Uterus (tissue), 4 donors: ENCODE measurements at places on chromosomes 13 and 19. TPM values are rescaled to one million over a fixed set of nuclear protein-coding genes. Genes with fewer than 3 reads are reported as not detected.

The MARK4 gene
- 14.1 TPM for total RNA-seq

The CD177 gene
- 0.24 TPM for total RNA-seq

The DLEU7 gene
- total RNA-seq, result not detected

The IZUMO4 gene
- total RNA-seq, result 1.5 TPM

The UPK1A gene
- total RNA-seq, result not detected

The ZNF665 gene
- total RNA-seq, result 14.2 TPM

The CNN2 gene
- total RNA-seq, result 14.3 TPM

DNA sequence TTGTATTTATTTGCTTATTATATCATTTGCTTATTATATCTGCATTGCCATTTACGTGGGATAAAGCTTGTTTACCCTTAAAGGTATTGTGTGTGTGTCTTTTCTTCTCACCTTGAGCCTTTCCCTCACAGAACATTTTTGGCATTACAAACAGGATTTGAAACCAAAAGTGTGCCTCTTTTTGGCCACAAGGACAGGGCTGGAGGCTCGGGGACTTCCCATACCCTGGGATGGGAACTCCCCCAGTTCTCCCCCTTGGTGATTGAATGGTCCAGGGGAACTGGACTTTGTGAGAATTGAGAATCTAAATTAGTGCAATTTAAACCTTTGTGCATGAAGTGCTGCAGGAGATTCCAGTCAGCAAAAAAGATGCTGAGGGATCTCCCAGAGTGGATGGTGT is 2.4 kb upstream of the ZNF506 start:
- no peak for DNase-seq

- DNase-seq, result no peak
Measured at GRCh38 chr13:101626925-101627555, 174.6 kb downstream of the ITGBL1 start.

GRCh38 chr13:39959497-39960144 is 304.2 kb downstream of the COG6 start:
- DNase-seq, result no peak

DNA sequence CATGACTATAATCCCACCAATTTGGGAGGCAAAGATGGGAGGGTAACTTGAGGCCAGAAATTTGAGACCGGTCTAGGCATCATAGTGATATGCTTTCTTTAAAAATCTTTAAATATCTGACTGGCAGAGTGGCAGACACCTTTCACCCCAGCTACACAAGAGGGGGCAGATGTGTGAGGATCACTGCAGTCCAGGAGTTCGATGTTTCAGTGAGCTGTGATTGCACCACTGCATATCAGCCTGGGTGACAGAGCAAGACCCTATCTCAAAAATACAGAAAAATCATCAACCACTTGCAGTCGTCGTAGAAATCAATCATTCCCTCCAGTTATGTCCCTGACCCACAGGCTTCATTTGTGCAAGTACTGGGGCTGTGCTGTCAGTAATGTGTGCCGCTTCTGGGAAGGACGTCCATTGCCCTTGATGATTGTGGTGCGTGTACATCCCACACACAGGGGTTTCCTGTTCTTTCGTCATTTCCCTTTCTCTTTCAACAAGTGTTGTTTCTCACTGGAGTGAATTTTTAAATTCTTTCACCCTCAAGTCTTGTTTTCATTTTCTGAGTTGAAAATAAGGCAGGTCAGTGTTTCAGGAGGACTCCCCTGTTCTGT is 1.4 kb downstream of the LGALS14 start:
- no peak for DNase-seq

GRCh38 chr19:18551631-18552030 is 6.0 kb upstream of the KXD1 start:
- no peak for DNase-seq

- DNase-seq, result no peak
Measured at GRCh38 chr13:73242515-73243015, 183.8 kb downstream of the KLF5 start.

DNA sequence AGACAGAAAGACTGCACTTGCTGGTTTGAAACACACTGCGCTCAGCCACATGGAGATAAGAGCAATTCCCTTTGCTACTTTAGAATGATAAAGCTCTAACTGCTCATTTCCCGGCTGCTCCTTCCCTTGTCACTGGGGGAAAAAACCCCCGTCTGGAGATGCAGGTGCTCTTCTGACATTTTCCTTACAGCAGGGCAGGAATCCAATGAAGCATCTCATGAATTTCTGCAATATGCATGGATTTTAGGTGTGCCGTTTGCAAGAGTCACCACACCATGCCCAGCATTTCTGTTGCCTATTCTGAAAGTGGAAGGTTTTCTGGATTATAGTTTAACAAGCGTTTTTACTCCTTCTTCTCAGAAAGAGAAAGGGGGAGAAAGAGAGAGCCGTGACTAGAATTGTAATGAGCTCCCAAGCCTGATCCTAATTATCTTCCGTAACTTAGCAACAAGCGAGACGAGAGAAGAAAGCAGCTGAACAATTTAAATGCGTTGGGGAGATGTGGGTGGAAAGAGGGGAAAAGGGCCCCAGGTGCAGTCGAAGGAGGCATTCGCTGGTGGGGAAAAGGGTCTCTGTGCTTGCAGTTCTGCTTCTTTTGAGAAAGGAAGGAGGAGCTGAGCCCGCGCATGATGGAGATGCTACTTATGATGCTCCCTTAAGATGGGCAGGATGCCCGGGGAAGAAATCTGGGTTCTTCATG is 76.6 kb upstream of the SPATA13 start:
- no peak for DNase-seq

DNA sequence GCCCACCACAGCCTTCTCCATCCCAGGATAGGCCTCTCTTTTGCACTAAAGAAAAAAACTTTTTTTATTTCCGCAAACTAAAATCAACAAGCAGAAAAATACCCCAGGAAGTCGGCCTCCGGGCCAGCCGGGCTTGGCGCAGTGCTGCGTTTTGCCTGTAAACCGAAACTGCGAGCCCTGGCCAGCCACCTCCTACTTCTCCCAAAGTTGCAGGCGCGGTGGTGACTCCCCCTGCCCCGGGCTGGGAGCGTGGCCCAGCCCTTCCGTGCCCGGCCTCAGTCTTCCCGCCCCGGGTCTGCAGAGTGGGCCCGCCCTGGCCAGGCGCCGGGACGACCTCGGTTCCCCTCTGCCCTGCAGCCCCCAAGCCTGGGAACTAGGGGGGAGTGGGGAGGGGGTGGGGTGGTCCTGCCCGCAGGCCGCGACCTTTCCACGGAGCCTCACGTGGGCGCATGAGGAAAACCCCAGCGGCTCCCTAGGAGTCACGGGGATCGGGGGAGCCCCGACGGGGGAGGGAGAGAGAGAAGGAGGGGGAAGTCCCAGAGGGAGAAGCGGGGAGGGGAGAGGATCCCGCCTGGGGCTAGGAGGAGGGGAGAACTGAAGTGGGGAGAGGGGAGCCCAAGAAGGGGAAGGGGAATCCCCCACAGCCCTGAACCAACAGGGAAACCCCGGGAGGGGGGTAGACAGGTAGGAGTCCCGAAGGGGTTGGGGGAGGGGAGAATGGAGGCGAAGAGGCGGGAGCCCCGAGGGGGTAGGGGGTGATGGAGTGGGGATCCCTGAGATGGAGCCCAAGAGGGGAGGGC is 3.0 kb downstream of the GADD45B start:
- peak; percentile 79 for DNase-seq

- DNase-seq, result no peak
Measured at GRCh38 chr13:98405690-98406344, 171.1 kb downstream of the STK24 start.

DNA sequence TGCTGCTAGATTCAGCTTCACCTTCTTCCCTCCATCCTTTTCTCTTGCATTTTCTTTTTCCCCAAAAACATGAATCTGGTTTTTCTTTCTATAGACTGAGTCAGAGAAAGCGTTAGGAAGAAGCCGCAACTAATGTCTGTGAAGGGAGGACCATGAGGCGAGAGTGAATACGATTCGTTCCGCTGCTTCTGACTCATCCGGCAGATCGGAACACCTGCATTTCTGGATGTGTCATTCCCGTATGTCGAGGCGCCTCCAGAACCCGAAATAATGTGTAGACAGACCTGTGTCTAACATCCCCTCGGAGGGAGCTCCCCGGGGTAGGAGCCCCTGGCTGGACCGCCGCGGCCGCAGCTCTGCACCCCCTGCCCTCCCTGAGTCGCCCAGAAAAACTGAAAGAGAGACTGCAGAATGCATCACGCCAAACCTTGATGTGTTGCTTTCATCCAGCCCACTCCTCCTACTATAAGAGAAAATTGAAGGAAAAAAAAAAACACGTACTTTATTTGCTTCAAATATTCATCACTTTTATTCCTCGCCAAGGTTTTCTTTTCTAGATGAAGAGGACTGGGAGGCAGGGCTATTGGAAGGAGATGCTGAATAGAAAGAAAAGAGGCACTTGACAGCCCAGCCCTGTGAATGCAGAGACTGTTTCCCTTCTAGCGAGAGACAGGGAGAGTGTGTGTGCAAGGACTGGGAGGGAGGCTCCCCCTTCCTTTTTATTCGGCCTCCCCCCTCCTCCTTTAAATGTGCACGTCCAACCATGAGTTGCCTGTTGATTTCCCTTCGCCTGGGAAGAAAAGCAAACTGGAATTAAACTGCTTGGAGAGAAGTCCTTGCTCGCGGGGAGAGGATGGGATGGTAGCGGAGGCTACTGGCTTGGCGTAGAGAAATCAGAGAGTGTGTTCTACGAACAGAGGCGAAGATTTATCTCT is 616 bp upstream of the PCDH17 start:
- no peak for DNase-seq

DNA sequence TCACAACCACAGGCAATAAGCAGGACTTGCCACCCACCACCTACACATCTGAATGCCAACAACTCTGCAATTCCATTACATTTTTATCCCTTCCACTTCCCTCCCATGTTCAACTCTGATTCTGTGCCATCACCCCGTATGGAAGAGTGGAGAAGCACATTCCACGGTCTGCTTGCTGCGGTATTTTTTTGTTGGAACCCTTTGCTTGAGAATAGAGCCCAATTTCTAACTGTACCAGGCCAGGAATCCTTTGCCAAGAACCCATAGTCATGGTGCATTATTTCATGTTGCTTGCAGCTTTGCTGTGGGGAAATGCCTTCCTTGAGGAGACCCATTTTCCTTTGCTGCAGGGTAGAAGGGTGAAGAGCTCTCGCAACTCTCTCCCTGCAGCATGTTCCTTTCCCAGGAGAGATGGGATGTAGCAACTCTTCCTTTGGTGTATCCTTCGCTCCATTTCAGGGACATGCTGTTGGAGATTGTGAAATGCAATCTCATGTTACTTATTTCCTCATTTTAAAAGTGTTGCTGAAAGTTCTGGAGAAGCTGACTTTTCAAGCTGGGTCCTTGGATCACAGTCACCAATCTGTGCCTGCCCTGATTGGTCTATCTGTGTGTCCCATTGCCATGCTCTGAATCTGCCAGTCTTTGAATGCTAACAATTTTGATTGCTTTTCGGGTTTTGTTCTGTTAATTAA is 69.8 kb upstream of the STARD13 start:
- no peak for DNase-seq

- DNase-seq, result no peak
Measured at GRCh38 chr13:100175078-100175802, 86.3 kb downstream of the PCCA start.

- no peak for DNase-seq
Measured at GRCh38 chr13:50549221-50549942, 294.1 kb downstream of the DLEU7 start.

- DNase-seq, result no peak
Measured at GRCh38 chr19:49887665-49888509, 8.8 kb downstream of the IL4I1 start.

GRCh38 chr19:14061751-14062557 is at the start of gene PALM3:
PALM3 (minus strand) TSS chr19:14062076; CDS start chr19:14061980, 96 bp downstream.
- no peak for DNase-seq

- DNase-seq, result no peak
Measured at GRCh38 chr13:40604135-40604534, 62.3 kb downstream of the FOXO1 start.

- no peak for DNase-seq
Measured at GRCh38 chr13:23567906-23568460, 2.2 kb upstream of the TNFRSF19 start.

- no peak for DNase-seq
Measured at GRCh38 chr19:18109733-18110608, 12.4 kb downstream of the MAST3 start.

- no peak for DNase-seq
Measured at GRCh38 chr13:30334663-30335386, 27.5 kb upstream of the KATNAL1 start.

- no peak for DNase-seq
Measured at GRCh38 chr19:54515156-54515555, 12.5 kb downstream of the LAIR2 start.

- no peak for DNase-seq
Measured at GRCh38 chr13:59770451-59770850, 393.3 kb downstream of the DIAPH3 start.

GRCh38 chr13:21670883-21671619 is at the start of gene FGF9:
FGF9 (plus strand) TSS chr13:21671073; CDS start chr13:21671913, 840 bp downstream.
- peak; percentile 54 for DNase-seq

DNA sequence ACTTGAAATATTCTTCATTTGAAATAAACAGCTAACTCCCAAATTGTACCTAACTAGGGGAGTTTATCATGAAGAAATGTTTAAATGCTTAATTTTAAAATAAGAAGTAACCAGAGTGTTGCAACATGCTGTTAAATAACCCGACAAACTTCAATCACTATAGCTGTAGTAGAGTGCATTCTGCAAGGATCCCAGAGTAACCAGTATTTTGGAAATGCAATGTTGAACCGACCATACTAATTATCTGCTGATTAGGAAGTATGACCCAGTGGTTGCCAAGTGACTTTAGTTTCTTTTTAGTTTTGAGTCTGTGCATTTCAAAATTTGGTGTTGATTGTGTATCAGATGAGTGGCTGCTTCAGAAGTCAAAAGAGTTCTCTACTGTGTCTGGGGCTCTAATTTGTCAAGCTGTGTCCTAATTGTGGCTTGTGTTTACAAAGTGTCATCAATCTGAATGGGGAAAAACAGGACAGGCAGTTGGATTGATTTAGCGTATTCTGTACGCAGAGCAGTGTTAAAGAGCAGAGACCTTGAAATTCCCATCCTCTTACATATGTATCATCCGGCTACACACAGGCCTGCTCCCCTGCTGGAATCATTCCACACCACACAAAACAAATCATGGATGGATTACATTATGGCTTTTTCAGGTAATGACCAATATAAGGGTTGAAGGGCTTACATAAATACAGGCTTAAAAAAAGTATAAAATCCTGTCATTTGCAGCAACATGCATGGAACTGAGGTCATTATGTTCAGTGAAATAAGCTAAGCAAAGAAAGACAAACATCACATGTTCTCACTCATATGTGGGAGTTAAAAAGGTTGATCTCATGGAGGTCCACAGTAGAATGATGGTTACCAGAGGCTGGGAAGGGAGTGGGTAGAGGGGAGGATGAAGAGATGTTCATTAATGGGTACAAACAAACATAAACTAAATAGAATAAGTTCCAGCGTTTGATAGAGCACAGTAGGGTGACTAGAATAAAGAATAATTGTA is 351.5 kb downstream of the KLF12 start:
- DNase-seq, result no peak

DNA sequence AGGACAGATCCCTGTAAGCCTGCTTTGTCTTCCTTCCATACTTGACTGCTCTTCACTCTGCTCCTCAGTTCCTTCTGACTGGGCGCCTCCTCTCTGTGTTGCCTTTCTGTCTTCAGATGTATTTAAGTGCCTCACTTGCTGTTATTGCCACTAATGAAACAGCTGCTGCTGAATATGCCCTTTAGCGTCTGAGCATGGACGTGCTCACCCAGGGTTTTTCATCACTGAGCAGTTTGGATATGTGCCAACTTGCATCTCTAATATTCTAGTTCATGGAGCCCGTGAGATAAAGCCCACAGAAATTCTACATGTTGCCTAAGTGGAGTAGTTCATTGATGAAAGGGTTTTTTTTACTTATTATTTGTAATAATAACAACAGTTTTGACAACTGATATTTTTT is 198.2 kb downstream of the MYO16 start:
- no peak for DNase-seq

GRCh38 chr19:11861301-11861700 is 12.8 kb downstream of the ZNF439 start:
- DNase-seq, result no peak

GRCh38 chr19:29596885-29597525 is 9.1 kb upstream of the POP4 start:
- DNase-seq, result no peak
